ENCODE measurements at places on chromosomes 1 and 21.

- no peak for DNase-seq
Observed at GRCh38 chr1:98278055-98278454, 357.2 kb upstream of the DPYD start.

- DNase-seq: no peak
Observed at GRCh38 chr1:19682257-19682656, 17.6 kb downstream of the HTR6 start.

- DNase-seq: no peak
Observed at GRCh38 chr1:217553949-217554509, 76.9 kb downstream of the GPATCH2 start.

GRCh38 chr1:99328171-99328570 lies 63.9 kb downstream of the PLPPR4 start:
- no peak for DNase-seq

GRCh38 chr1:84851839-84852238 lies 41.2 kb downstream of the LPAR3 start:
- no peak for DNase-seq

- no peak for DNase-seq
Observed at GRCh38 chr1:222880587-222880986, 65.7 kb downstream of the DISP1 start.

GRCh38 chr1:48701445-48701844 lies 75.2 kb downstream of the BEND5 start:
- no peak for DNase-seq

DNA sequence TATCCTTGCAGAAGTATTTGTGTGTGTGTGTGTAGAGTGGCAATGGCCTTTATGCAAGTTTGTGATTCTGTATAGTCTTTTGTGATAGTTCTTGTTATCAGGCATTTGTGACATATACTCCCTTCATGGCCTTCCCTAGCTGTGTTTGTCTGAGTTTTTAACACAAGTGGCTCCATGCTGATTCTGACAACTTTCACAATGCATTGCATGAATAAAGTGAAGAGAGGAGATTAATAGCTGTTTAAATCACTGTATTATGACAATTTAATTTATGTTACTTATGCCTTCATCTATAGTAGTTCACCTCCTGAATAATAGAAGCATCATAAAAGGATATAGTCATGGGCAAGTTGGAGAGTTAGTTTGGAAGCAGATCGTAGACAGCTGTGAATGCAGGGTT lies 17.2 kb upstream of the MCOLN3 start:
- DNase-seq: no peak

- peak; percentile 21 for DNase-seq
Observed at GRCh38 chr1:31939484-31940329, 1.5 kb upstream of the PTP4A2 start.

- no peak for DNase-seq
Observed at GRCh38 chr1:245313576-245313975, 158.8 kb downstream of the KIF26B start.

DNA sequence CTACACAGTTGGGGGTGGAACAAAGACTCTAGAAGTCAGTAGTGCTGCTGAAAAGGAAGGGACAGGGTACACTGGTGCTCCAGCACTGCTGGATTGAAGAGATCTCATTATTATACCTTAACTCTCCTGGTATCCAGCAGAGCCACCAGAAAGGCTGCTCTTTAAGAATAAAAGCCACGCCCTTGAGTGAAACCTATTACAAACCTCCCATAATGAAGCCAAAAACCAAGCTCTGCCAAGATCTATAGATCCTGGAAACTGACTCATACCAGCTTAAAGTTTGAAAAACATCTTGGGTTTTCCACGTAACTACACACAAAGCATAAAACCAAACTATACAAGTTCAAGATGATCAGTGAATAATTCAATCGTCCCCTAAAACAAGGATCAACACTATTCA lies 38.0 kb downstream of the ADSS2 start:
- no peak for DNase-seq

- DNase-seq: no peak
Observed at GRCh38 chr1:76615253-76616035, 251.8 kb upstream of the ST6GALNAC5 start.

GRCh38 chr21:25324666-25325065 lies 282.6 kb downstream of the MRPL39 start:
- no peak for DNase-seq

- DNase-seq: no peak
Observed at GRCh38 chr1:56484695-56485094, 94.7 kb downstream of the PLPP3 start.

GRCh38 chr1:26781206-26781825 lies 6.4 kb upstream of the PIGV start:
- no peak for DNase-seq

DNA sequence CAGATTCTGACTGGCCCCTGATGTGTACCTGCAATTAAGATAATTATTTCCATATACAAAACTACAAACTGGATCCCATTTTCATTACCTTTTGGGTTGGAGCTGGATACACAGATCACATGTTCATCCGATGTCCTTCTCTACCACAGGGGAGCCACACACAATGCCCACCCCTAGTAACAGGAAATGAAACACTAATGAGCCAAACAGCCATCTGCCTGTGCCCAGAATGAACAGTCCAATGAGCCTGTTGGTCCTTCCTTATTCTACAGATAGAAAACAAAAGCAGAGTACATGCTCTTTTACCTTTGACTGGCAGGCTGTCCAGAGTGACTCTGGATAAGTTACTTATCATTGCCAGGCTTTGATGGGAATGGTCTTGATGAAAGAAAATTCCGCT lies 68.6 kb downstream of the SIPA1L2 start:
- DNase-seq: no peak

- DNase-seq: no peak
Observed at GRCh38 chr1:164651351-164651951, 92.5 kb downstream of the PBX1 start.

DNA sequence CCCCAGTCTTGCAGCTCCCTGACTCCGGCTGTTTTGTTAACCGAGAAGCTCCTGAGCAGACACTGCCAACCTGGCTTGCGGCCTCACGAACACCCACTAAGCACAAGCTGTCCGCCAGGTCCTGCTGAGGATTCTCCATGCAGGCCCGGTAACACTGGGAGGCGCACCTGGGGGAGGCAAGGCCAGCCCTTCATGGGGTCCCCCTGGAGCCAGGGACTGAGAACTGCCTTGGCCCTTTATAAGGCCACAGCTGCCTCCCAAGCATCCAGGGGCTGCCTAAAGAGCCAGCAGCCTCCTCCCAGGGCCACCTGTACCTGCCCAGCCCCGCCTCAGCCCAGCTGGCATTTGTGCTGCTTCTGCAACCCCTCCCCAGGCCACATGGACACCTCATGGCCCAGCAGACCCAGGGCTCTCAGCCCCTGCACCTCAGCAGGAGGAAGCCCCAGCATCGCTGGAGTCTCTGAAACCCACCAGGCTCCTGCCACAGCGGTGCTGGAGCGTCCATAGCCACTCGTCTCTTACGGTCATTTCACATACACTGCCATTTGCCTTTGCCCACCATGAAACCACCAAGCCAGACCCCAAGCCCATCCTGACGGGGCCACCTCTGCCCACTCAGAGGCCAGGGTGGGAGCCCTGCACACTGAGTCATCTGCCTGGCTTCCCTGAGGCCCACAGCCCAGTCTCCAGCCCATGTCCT lies 82.5 kb downstream of the NPHP4 start:
- no peak for DNase-seq

GRCh38 chr1:182688436-182689205 lies 4.2 kb upstream of the RGS8 start:
- DNase-seq: no peak

- DNase-seq: no peak
Observed at GRCh38 chr1:156961709-156962108, 41.3 kb downstream of the LRRC71 start.

DNA sequence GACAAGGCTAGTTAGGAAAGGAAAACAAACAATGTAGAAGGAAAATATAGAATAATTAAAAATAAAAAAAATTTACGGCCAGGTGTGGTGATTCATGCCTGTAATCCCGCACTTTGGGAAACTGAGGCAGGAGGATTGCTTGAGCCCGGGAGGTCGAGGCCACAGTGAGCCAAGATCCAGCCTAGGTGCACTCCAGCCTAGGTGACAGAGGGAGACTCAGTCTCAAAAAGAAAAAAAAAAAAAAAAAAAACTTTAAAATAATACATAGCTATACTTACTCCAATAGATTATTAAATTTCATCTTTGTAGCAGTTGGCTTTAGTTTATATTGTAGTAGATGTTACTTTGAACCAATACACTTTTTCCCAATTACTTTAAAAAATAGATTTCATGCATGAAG lies 32.0 kb downstream of the LIN9 start:
- DNase-seq: no peak

DNA sequence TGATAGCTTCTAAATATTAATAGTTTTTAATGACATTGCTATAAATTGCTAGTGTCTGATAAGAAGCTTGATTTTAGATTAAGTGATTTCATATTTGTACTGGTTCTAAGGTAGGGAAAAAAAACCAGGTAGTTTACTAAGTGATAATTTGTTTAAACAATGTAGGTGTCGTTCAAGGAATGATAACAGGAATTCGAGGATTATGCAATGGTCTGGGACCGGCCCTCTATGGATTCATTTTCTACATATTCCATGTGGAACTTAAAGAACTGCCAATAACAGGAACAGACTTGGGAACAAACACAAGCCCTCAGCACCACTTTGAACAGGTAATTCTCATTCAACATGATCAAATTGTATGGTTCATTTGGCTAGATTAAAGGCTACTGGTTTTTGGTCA lies 52.4 kb downstream of the SASS6 start:
- DNase-seq: no peak

- no peak for DNase-seq
Observed at GRCh38 chr1:114758256-114758832, 560 bp upstream of the CSDE1 start.

DNA sequence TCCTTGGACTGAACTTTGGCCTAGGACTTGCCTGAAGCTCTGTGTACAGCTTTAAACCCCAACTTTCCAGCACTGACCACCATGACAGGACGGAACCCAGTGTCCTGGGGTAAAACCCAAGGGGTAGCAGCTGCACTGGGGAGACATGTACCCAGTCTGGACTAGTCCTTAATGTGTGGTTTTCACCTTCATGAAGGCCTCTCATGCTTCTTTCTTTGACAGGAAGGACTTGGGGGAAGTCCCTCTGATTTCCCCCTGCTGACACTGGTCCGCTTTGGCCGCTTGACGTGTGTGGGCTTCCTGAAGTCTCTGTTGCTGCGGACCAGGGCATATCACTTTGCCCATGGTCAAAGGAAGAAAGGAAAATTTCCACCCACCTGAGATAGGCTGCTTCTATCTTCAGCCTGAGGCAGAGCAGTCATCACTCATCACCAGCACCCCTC lies 66.3 kb upstream of the PRDX6 start:
- no peak for DNase-seq

DNA sequence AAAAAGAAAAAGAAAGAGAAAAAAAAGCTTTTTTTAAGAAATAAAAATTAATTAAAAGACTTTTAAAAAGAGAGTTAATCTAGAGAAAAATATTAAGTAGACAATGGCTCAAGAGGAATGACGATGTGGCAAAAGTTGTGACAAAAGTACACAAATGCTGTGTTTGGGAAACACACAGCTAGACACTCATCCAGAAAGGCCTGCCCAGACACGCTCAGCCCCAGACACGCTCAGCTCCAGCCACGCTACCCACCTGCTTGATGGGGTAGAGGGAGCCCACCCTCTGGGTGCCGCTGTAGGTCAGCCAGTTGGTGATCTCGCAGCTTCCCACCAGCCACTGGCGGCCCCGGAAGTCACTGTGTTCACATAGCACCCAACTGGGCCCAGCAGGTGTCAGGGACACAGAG lies 10.2 kb downstream of the CD52 start:
- peak; percentile 87 for DNase-seq

GRCh38 chr1:229672246-229672645 lies 46.2 kb downstream of the URB2 start:
- DNase-seq: no peak

- DNase-seq: no peak
Observed at GRCh38 chr1:20086800-20087199, 16.8 kb downstream of the PLA2G5 start.

DNA sequence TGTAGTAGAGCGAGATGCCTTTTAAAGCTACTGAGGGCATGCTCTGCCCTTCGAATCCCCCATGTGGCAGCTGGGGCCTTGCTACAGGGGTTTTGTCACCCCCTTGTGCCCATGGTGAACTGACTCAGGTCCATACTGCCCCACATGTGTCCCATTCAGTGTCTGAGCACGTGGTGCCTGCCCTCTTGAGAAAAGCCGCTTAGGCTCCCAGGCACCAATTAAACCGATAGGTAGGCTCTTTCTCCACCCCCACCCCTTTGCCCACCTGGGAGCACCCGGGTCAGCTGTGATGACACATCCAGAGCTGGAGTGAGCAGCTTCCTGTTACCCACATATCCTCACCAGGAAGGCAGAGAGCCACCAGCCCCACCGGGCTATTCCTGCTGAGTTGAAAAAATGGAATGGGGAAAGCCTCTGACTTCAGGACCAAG lies 30.5 kb downstream of the TMCC2 start:
- DNase-seq: no peak

DNA sequence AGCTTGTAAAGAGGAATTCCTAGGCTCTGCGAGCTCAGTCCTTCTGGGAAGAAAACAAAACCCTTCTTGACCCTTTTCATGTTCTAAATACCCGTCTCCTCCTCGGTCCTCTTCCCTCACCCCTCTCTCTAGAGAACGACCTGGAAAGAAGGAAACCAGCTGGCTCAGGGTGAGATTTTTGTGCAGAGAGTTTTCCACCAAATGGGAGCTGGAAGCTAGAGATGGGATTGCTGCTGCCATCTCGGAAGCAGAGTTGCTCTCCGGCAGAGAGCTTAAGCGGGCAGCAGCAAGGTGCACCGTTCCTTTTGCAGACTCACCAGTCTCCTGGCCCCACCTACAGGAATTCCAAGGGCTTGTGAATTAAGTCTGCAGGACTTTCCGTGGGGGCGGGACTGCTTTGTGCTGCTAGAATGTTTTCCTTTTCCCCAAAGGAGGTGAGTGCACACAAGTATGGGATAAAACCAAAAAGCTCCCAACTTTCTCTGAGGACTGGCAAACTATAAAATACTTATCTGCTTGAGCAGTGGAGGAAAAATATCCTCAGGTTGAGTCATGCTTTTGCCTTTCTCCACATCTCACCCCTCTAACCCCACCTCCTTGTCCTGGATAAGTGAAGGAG lies 29.1 kb upstream of the KIAA0040 start:
- DNase-seq: no peak

- DNase-seq: no peak
Observed at GRCh38 chr1:187122566-187122965, 293.8 kb downstream of the PLA2G4A start.

DNA sequence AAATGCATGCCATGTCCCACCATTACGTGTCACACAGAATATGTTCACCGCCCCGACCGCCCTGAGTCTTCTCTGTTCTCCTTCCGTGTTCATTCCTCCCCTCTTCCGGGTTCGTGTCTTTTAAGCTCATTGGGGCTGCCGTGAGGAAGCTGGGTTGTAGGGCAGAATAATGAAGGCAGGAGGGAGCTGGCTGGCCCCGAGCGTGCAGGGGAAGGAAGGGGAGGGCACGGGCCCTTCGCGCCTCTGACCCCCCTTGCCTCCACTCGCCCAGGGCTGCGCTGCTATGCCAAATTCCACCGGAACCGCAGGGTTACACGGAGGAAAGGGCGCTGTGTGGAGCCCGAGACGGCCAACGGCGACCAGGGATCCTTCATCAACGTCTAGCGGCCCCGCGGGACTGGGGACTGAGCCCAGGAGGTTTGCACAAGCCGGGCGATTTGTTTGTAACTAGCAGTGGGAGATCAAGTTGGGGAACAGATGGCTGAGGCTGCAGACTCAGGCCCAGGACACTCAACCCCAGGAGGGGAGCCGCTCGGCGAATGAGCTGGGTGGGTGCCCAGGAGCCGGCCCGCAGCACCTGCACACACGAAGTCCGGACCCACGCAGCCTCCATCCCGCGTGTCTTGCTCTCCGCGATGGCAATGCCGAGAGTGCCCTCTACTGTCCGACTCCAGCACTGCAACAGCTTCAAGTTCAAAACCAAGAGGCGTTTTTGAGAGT lies 16.5 kb upstream of the AGTRAP start:
- DNase-seq: peak; percentile 66
